CD4-positive, alpha-beta T cell (primary cell): ENCODE measurements at places on chromosomes 16 and 17. TPM values are rescaled to one million over a fixed set of nuclear protein-coding genes. Genes with fewer than 3 reads are reported as not detected.

The CHST5 gene
- total RNA-seq, result not detected

The DPEP3 gene
- total RNA-seq, result 0.53 TPM

DNA sequence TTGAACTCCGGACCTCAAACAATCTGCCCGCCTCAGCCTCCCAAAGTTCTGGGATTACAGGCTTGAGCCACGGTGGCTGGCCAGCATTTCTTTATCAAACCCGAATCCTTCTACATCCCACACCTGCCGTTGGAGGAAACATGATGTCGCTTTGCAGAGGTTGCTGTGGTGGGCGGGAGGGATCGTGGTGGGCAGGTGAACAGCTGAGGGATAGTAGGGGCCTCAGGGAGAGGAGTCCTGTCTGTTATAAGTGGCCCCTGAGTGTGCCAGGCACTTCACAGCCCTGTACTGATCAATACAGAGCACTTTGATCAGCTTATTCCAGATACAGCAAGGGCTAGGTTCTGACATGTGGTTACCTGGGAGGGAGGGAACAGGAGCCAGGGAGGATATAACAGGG, 76.5 kb downstream of the CYLD start:
- DNase-seq, result no peak

DNA sequence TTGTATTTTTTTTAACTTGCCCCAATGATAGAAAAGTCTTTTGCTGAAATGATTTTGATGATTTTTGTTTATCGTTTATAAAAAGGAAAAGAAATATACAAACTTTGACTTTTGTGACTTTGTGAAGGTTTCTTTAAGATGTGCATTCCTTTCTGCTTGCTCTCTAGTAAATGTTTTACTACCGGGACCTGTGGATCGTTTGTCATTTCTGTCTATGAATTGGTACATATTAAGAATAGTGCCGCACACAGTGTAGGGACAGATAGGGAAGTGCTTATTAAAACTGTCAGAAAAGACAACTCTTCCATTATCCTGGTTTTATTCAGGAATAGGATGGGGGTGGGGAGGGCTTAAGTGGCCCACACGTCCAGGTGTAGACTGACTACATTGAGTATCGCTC, 8.1 kb upstream of the PSMC5 start:
- no peak for DNase-seq

DNA sequence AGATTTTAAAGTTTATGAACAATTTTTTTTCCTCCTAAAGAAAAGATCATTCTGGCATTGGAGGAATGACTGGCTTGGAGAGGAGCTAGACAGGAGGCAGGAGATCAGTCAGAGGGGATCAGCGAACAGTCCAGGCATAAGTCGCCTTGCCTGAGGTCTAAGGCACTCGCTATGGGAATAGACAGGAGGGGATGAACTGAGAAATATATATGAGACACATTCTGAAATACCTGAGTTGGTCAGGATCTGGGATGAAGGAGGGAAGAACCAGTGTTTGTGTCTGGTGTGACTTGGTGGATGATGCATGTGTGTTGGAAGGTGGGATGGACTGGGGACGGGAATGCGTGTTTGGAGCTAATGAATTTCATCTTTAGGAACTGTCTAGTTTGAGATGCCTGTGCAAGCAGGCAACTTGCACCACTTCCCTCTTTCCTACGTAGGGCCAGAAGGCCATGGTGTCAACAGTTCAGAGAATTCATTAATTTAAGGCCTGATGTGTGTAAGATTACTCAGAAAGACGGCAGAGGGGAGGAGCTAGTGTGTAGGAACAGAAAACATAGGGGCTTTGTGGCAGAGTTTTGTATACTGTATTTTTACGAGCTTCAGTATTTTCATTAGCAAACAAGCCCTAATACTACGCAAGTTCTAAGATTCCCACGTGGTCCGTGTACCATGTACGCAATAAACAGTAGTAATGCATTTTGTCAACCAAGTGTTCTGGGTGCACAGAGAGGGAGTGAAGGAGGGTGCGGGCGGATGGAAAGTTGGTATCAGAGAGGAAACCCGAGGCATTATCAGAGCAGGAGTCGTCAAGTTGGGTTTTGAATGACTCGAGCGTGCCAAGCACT, 825 bp downstream of the HEATR6 start:
- peak; percentile 53 for DNase-seq

DNA sequence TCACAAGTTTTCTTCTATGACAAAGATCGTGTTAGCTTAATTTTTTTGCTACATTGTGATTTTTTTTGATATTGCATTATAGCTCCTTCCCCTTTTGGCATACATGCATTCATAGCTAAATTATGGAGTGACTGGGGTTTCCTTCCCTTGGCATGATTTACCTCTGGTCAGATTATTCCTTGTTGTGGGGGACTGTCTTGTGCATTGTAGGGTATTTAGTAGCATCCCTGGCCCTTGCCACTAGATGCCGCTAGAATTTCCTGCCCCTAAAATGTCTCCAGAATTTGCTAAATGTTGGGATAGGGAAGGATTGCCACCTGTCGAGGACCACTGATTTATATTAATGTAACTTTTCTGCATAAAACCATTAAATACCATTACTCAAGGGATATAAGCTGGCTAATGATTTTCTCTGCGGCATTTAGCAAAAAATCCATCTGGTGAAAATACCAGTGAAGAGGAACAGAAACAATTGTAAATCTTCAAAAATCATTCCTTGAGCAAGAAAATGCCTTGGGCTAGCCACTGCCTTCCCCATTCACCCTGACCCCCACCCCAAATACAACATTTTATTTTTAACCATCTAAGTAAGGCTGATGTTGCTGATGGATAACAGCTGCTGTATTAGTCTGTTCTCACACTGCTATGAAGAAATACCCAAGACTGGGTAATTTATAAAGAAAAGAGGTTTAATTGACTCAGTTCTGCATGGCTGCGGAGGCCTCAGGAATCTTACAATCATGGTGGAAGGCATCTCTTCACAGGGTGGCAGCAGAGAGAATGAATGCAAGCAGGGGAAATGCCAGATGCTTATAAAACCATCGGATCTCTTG, 195.2 kb downstream of the MAP2K6 start:
- DNase-seq, result no peak

DNA sequence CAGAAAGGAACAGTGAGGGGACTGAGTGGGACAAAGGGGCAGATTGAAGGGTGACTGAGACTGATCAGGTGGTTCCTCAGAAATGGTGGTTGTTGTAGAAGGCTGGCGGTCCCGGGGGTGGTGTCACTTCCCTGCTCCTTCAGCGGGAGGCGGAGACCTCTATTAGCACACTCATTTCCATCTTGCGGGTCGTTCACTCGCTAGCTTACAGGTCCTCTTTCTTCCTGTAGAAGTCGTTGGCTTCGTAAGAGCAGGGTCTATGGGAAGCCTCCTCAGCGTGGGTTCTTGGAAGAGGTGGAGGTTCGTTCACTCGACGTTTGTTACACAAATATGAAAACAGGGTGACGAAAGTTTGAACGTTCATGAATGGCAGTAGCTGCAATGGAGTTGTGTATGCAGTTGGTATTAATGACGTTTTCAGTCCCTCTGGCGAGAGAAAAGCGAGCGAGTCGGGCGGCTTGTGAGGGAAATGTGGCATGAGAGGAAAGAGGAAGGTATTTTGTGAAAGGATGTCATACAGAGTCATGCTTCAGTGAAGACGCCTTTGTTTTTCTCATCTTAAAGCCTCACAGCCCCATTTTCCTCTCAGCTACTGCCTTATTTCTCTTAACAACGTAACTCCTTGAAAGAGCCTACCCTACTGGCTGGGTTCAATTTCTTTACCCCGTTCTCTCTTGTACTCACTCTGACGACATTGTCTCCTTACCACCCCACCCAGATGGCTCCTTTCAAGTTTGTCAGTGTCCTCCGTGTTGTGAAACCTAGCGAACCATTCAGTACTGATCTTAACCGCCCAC, 667 bp downstream of the EFCAB13 start:
- DNase-seq, result peak; percentile 20

The CLEC19A gene
- total RNA-seq, result not detected

- DNase-seq, result no peak
Observed at GRCh38 chr17:82323514-82324234, 6.3 kb upstream of the CD7 start.

The PNMT gene
- total RNA-seq, result 0.47 TPM

The KRTAP4-4 gene
- not detected for total RNA-seq

- peak; percentile 29 for DNase-seq
Observed at GRCh38 chr17:59620518-59621259, 994 bp downstream of the CLTC start.

DNA sequence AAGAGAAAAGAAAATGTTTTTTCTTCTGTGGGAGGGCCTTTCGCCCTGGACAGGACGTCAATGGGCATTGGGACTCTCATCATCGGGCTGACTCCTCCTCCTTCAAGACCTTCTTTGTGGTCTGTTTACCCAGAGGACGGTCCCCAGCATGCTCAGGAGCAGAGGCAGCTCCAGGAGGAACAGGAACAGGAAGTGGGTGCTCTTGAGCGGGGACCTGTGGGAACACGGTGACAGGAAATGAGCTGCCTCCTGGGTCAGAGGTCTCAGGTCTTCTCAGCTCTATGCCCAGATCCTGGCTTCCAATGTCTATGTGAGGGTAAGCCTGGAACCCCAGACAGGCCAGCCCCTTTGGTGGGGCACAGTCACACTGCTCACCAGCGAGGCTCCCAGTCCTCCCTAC, 12.2 kb downstream of the CD300LD start:
- DNase-seq, result no peak

DNA sequence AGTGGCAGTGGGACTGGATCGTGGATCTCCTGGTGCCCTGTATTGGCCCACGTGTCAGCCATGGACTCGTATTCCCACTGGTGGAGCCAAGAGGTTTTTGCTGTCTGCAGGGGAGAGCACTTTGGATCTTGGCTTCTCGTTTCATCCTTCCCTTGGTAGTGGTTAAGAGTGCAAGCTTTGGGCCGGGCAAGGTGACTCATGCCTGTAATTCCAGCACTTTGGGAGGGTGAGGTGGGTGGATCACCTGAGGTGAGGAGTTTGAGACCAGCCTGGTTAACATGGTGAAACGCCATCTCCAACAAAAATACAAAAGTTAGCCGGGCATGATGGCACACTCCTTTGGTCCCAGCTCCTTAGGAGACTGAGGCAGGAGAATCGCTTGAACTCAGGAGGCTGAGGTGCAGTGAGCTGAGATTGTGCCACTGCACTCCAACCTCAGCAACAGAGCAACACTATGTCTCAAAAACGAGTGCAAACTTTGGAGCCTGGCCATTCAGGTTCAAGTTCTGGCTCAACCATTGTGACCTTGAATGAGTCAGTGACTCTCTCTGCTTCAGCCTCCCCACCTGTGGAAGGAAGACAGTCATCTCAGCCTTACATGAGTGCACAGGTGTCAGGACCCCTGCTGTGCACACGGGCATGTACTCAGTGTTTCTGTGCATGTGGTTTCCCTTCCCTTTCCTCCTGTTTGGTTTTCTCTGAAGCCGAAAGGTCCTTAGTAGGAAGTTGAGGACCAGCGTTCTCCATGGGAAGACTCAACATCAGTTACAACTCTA, 57.4 kb downstream of the PLCG2 start:
- DNase-seq, result no peak

DNA sequence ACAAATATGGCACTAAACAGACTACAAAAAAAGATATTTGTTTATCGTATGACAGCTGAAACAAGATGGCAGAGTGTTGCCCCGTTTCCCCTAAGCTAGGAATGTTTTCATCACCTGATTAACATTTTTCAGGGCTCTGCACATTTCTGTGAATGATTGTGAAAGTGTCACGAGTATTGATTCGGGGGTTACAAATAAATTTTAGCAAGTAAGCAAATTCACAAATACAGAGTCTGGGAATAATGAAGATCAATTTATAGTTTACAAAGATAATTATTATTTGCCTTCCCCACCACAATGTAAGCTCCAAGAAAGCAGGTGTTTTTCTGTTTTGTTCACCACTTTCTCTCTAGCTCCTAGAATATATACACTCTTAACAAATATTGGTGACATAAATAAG, 361.2 kb upstream of the ERCC4 start:
- no peak for DNase-seq

DNA sequence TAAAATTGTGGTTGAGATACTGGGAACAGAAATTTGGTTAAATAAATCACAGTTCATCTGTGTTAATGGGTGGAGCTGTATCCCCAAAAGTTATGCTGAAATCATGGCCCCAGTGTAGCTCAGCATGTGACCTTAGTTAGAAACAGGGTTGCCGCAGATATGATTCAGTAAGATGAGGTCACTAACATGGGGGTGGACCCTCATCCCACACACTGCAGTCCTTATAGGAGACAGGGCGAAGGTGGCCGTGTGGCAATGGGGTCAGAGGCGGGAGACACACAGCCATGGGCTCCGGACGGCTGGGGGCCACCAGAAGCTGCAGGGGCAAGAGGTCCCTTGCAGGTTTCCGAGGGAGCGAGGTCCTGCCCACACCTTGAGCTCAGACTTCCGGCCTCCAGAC, 10.7 kb downstream of the GALNS start:
- no peak for DNase-seq

The SHMT1 gene
- 5.6 TPM for total RNA-seq

GRCh38 chr17:54891176-54891821, 9.4 kb upstream of the TOM1L1 start:
- DNase-seq, result no peak

The XYLT1 gene
- 26.0 TPM for total RNA-seq
